ENCODE measurements at places on chromosomes 5 and 9.

- DNase-seq, result no peak
Observed at GRCh38 chr5:81849770-81850367, 99.0 kb upstream of the SSBP2 start.

GRCh38 chr9:97487107-97487506 is 14.4 kb upstream of the TMOD1 start:
- DNase-seq, result no peak

DNA sequence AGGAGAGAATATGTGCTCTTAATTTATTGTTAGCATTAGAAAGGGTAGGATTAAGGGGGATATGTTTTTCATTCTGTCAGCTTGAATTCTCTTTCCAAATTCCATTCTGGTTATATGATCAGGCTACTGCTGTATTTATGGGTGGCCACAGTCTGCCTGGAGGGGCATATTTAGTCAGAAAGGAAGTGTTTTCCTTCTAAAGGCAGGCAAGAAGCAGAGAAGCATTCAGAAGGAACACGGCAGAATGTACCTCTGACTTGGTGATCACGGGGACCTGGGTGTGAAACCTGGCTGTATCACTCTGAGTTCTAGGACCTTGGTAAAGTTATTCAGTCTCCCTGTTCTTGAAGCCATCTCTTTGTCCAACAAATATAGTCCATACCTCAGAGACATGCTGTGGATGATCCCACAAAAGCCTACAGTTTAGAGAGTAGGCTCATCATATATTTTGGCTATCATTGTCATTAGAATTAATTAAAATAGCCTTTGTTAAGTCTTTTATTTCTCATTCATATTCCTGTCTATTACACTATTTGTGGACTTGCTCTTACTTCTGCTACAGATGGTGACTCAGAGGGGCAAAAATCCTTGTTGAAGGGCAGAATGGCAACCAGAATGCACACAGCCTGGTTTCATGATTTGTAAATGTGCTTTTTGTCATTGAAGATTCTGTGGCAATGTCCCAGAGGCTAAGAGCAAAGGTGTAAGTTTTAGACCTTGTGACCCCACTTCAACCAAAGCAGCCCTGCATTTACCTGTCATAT is 2.7 kb downstream of the TNC start:
- DNase-seq, result no peak

- DNase-seq, result no peak
Observed at GRCh38 chr5:127353796-127354195, 63.2 kb downstream of the MEGF10 start.

DNA sequence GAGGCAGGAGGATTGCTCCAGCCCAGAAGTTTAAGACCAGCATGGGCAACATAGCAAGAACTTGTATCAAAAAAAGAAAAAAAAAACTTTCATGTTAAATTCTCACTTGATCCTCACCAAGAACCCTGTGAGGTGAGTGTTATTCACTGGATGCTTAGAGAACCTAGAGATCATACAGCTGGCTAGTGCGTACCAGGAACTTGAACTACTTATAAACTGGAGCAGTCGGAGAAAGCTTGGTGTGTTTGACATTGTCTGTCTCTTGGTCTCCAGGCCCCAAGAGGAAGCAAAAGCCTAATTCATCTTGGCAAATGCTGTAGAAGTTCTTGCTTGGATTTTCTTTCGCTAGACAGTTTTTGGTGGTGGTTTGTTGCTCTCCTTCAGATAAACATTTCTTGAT is 18.1 kb downstream of the TJP2 start:
- no peak for DNase-seq

DNA sequence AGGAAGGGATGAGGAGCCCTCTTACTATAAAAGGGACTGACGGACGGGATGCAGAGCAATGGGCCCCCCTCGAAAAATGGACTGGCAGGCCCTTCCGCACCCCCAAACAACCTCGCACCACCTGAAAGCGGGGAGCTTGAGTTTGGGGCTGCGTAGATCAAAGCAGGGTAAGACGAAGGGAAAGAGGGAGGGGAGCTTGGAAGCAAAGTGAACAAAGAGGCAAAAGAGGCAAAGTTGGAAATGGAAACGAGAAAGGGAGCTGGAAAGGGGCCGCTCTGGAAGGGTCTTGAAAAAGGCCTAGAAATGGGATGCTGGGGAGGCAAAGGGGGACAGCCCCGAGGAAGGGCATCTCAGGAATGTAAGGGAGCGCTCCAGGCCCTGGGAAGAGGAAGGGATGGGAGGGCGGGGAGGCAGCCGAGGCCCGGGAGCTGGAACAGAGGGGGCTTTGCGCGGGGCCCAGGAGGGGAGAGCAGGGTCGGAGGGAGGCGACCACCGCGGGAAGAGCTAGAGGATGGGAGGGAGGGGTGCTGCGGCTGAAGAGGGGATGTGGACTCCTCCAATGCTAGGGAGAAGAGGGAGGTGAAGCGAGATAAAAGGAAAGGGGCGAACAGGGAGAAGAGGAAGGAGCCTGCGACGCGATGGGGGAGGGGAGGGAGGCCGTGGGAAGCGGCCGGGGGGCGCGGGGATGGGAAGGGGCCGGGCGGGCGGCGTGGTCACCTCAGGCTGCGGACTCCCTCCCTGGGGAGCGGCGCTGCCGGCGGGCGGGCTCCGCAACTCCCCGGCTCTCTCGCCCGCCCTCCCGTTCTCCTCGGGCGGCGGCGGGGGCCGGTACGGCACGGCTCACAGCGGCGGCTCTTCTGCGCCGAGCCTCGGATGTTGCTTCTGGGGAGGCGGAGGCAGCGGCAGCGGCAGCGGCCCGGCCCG is 577 bp downstream of the RNF145 start:
- DNase-seq, result no peak

DNA sequence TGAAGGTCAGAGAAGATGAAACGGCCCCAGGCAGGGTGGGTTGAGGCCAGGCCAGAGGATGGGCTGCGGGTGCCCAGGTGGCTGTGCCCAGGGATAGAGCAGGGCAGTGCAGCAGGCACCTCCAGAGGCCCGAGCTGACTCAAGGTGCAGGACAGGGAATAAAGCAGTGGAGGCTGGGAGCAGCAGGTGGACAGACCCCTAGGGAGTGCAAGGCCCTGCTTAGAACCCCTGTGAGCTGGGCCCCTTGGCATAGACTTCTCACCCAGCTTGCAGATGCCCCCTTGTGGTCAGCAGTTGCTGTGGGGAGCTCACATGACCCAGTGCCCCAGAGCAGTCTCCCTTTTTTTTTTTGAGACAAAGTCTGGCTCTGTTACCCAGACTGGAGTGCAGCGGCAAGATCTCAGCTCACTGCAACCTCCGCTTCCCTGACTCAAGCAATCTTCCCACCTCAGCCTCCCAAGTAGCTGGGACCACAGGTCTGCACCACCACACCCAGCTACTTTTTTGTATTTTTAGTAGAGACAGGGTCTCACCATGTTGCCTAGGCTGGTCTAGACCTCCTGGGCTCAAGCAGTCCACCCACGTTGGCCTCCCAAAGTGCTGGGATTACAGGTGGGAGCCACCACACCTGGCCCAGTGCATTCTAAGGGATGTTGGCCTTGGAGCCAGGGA is 118.8 kb downstream of the WNK2 start:
- DNase-seq, result no peak

DNA sequence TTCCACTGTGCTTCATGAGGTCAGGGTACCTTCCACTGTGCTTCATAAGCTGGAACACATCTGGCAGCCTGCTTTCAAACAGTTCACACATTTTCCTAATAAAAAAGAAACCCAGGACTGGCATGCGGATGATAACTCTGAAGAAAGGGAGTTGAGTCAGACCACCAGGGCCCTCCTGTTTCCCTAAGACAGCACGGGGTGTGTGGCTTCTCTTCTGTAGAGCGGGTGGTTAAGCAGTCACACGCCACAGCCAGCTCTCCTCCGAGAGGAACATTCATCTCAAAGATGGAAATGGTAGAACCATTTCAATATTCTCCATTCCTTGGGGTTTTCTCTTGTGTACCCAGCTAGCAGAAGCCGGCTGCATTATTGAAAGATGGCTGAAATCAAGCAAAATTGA is 128.1 kb upstream of the LMX1B start:
- no peak for DNase-seq

GRCh38 chr9:90296539-90296938 is 346.1 kb downstream of the DIRAS2 start:
- DNase-seq, result no peak

- no peak for DNase-seq
Observed at GRCh38 chr5:163475411-163475810, 15.0 kb downstream of the HMMR start.

DNA sequence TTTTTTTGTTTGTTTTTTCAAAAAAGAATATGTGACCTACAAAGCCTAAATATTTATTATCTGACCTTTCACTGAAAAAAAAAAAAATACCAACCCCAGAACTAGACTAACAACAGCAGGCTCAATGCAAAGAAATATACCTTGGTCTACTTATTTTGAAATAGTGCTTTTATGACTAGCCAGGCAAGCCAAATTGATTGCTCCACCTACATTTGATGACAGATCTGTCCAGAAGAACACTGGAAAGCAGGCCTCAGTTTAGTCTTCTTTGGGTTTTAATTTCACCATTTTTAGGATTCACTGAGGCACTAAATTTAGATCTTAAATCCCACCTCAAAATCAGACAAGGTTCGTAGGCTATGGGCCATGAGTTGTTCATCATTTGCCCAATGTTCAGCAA is 97.3 kb downstream of the PLPP1 start:
- DNase-seq, result no peak

DNA sequence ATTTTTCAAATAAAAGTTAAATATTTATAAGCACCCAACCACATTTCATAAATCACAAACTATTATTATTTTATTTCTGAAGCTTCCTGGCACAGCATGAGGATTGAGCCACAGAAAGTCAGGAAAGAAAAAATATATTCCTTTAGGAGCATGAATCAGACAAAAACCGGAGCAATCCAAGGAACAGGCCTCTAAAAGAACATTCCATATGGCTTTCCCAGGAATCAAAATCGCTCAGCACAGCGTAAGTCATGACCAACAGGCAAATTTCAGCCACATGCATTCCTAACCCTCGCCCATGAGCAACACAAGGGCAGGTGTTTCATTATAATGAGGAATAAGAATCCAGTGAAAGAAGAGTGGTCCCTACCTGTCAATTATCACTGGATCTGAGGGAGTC is 26.7 kb downstream of the EBF1 start:
- DNase-seq, result no peak

DNA sequence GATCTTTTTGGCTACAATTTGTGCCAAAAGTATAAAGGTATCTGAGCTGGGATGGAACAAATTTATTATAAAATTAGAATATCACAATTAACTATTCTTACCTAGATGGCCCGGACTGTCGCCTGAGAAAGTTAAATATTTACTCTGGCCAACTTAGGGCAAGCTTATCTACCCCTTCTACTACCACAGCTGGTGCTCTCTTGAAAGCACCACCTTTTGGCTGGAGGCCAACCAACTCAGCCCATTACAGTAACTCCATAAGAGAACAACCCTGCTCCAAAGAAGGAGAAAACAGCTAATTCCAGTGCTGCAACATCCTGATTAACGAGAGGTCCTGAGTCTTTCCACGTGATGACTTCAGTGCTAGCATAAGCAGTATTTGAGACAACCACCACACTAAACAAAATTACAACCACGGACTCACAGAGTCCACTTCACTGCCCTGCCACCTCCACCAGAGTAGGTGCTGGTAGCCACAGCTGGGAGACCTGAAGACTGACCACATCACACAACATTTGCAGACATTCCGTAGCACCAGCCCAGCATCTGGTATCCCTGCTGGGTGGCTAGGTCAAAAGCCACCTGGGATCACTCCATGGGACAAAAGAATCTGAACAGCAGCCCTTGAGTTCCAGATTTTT is 43.2 kb downstream of the RGMB start:
- no peak for DNase-seq

- DNase-seq, result no peak
Observed at GRCh38 chr9:108296056-108296455, 559.7 kb downstream of the ACTL7B start.

DNA sequence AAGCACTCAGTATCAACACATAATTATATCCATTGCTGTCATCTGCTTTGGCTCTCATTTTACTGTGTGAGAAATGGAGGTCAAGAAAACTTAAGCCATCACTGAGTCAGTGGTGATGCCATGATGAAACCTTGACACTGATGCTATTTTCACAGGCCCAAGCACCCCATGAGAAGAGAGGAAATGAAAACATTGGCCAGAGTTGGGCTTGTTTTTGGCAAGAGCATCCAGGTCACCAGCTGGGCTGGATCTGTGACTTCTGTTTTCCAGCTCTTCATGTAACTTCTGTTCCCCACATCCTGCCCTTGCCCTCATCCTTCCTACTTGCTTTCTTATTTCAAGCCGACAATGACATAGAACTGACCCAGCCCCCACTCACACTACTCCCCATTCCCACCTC is 10.0 kb downstream of the LCP2 start:
- DNase-seq, result no peak
